ENCODE measurements at places on chromosomes 12 and 14. TPM values are rescaled to one million over a fixed set of nuclear protein-coding genes. Genes with fewer than 3 reads are reported as not detected.

GRCh38 chr12:105261010-105261409, 25.0 kb upstream of the APPL2 start:
- DNase-seq: no peak

Gene PTPN21
- 18.1 TPM for total RNA-seq

GRCh38 chr12:3310271-3311026, 180.6 kb upstream of the PRMT8 start:
- no peak for DNase-seq

DNA sequence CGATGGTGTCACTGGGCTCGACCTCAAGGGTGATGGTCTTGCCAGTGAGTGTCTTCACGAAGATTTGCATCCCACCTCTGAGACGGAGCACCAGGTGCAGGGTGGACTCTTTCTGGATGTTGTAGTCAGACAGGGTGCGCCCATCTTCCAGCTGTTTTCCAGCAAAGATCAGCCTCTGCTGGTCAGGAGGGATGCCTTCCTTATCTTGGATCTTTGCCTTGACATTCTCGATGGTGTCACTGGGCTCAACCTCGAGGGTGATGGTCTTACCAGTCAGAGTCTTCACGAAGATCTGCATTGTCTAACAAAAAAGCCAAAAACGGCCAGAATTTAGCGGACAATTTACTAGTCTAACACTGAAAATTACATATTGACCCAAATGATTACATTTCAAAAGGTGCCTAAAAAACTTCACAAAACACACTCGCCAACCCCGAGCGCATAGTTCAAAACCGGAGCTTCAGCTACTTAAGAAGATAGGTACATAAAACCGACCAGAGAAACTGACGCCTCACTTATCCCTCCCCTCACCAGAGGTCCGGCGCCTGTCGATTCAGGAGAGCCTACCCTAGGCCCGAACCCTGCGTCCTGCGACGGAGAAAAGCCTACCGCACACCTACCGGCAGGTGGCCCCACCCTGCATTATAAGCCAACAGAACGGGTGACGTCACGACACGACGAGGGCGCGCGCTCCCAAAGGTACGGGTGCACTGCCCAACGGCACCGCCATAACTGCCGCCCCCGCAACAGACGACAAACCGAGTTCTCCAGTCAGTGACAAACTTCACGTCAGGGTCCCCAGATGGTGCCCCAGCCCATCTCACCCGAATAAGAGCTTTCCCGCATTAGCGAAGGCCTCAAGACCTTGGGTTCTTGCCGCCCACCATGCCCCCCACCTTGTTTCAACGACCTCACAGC, 717 bp downstream of the UBC start:
- peak; percentile 94 for DNase-seq
